Karpas-422 (cell line): ENCODE measurements at places on chromosomes 16 and 17. TPM values are rescaled to one million over a fixed set of nuclear protein-coding genes. Genes with fewer than 3 reads are reported as not detected.

- H3K27me3 ChIP-seq = no peaks in the 10 kb centered on the region
- H3K27ac ChIP-seq = no peak within 1 kb of the TSS
- H3K36me3 ChIP-seq = no peaks in the 10 kb centered on the region
Measured at GRCh38 chr16:56589141-56590039, at the start of gene MT3. MT3 (plus strand) TSS chr16:56589528; CDS start chr16:56589591, 63 bp downstream.

- H3K4me3 ChIP-seq = no peak overlapping the region
- no peak for DNase-seq
- no peaks in the 10 kb centered on the region for H3K36me3 ChIP-seq
- no peaks in the 10 kb centered on the region for H3K27me3 ChIP-seq
- H3K4me1 ChIP-seq = no peaks in the 10 kb centered on the region
Measured at GRCh38 chr16:20969386-20969785, 68.8 kb downstream of the LYRM1 start.

DNA sequence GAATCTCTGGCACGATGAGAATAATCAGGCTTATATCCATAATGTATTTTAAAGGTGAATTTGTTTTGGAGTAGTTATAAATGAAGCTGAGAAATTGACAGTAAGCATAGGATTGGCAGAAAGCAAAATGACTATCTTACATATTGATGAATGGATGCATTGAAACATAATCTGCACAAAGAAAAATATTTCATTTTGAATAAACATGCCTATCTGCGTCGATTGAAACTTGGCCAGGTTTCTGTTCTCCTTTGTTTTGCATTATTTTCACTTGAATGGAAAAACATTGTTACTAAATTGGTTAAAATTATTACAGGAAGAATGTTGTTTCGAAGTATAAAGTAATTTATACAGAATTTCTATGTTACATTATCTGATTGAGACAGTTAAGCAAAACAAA, 128.2 kb downstream of the USP22 start:
- H3K27ac ChIP-seq = no peak overlapping the region
- DNase-seq = no peak
- no peaks in the 10 kb centered on the region for H3K27me3 ChIP-seq
- H3K36me3 ChIP-seq = no peaks in the 10 kb centered on the region
- no peak overlapping the region for H3K4me3 ChIP-seq
- H3K4me1 ChIP-seq = peaks cover 6% of the 10 kb centered on the region

DNA sequence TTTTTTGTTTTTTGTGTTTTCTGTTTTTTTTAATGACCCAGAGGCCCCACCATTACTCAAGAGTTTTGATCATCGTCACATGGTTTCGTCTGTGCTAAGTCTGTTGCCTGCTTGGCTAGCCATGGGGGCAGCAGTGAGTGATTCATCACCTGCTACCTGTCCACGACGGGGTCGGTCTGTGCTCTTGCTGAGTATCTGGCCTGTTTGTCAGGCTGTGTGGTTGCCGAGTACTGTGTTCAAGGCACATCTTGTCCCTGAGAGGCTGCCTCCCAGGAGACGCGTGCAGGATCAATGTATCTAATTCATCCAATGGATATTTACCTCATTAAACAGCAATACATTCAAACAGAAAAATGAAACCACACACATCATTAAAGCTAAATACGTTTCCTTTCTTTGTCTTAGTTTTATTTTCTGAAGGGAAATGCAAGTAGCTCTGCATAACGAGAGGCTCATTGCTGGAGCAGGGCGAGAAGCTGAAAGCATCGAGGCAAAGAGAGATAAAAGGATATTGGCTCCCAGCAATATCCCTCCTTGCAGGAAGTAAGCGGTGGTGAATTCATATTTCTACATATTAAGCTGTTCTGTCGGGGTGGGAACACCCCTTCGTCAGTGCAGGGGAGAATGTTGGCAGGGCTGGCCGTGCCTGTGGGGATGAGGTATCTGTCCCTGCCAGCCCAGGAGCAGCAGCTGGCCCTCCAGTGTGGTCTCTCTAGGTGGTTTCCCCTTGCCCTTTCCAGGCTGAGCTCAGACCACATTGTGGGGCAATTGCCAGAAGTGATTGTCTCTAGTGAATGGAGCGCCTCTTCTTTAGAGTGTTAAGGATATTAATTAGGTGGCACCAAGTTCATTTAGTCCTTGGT, 166.2 kb upstream of the ASIC2 start:
- no peaks in the 10 kb centered on the region for H3K27me3 ChIP-seq
- no peak overlapping the region for H3K4me3 ChIP-seq
- H3K27ac ChIP-seq = no peak overlapping the region
- no peaks in the 10 kb centered on the region for H3K4me1 ChIP-seq

GRCh38 chr16:84088695-84089395, 27.9 kb downstream of the MBTPS1 start:
- H3K4me1 ChIP-seq = peaks cover 68% of the 10 kb centered on the region
- no peak overlapping the region for H3K4me3 ChIP-seq
- peak overlapping the region; percentile 82 for H3K27ac ChIP-seq
- no peaks in the 10 kb centered on the region for H3K27me3 ChIP-seq

Gene TP53TG3C
- not detected in 2 replicates for total RNA-seq

Gene KAT7
- total RNA-seq = 14.2 and 45.8 TPM in 2 replicates

Gene CCDC137
- total RNA-seq = 8.1 and 31.9 TPM in 2 replicates

Gene TP53TG3D
- total RNA-seq = not detected in 2 replicates

Gene SPECC1
- total RNA-seq = 0.04 TPM in 1 of 2 replicates, not detected in the other

Gene MGAT5B
- not detected in 2 replicates for total RNA-seq
